ENCODE measurements at places on chromosomes 12 and 14.

- DNase-seq = no peak
Measured at GRCh38 chr12:89163918-89164317, 188.4 kb downstream of the DUSP6 start.

- peak; percentile 82 for DNase-seq
Measured at GRCh38 chr12:108609537-108610335, 11.9 kb upstream of the TMEM119 start.

- no peak for DNase-seq
Measured at GRCh38 chr12:48075832-48076231, 30.0 kb downstream of the SENP1 start.

DNA sequence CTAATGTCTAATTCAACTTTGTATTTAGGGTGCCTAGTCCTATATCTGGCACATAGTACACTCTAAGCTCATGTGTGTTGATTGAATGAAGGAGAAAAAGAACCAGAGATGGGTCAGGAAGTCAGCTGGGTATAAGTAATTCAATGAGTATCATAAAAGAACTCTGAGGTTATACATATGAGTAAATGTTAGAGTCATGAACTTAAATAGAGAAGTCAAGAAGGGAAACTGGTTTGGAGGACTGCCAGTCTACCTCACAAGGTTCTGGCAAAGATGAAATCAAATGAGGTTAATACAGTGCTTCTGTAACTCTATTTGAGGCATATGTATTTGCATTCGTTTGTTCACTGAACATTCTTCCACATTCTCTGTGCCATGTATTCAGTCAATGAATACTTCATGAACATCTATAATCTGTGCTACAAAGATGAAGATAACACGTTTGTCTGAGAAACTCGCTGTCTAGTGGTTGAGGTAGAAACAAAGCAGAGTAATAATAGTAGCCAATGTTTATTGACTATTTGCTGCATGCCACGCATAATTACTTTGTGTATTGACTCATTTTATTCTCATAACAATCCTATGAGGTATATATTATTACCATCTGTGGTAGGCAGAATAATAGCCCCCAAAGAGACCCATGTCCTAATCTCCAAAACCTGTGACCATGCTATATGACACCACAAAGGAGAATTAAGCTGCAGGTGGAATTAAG, 88.9 kb downstream of the PTGER2 start:
- DNase-seq = peak; percentile 39

DNA sequence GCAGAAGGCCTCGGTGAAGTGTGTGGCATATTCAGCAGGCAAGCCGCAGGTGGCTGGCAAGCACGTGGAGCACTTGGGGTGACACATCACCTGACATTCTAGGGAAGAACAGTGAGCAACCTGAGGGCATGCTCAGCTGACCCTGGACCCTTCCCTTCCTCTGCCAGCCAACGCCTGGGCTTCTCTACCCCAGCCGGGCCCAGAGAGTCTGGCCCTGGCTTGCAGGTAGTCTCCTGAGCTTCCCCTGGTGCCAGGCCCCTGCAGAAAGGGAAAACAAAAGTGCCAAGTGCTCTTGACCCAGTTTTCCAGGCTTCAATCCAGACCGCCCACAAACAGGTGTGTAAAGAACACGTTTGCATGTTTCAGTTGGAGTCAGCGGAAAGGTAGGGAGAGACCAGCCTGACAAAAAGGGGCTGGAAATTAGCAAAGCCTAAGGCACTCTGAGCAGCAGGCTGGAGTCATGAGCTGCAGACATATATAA, 45.7 kb downstream of the PRKAB1 start:
- DNase-seq = no peak

DNA sequence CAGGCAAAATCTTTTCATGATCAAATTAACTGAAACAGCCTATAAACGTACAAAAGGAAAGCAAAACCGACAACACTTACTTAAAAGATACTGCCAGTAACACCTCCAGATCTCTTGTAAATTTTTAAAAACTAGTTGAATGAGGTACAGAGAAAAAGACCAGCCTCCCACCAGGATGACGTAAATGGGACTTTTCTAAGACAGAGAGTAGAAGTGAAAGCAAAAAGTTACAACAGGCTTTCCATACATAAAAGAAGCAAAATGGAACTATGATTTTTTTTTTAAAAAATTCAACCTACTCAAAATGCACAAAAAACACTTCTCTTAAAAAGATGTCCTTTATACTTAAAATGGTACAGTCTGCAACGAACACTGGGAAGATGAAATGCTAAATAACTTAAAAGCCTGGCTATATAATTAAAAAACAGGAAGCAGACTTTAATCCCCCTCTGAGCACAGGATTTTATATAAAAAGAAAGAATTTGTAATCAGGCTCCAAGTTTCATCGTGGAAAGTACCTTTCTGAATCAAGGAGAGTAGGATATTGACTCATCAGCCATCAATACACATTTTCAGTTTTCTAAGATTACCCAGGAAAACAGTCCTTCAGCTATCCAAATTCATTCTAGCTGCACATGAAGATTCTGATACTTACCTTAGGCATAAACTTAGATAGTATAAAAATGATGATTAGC, 14.2 kb upstream of the MYO1A start:
- no peak for DNase-seq

GRCh38 chr14:101123618-101124510, 220.3 kb upstream of the RTL1 start:
- DNase-seq = no peak

GRCh38 chr12:50065726-50066310, 8.4 kb downstream of the ASIC1 start:
- DNase-seq = no peak

GRCh38 chr12:89597770-89598169, 71.9 kb upstream of the POC1B start:
- DNase-seq = no peak

GRCh38 chr14:68307790-68308168, 485.1 kb downstream of the ZFP36L1 start:
- DNase-seq = peak; percentile 61

GRCh38 chr12:51482929-51483697, 58.5 kb downstream of the SLC4A8 start:
- DNase-seq = no peak

GRCh38 chr14:79663453-79663852, 547.9 kb downstream of the DIO2 start:
- DNase-seq = no peak

DNA sequence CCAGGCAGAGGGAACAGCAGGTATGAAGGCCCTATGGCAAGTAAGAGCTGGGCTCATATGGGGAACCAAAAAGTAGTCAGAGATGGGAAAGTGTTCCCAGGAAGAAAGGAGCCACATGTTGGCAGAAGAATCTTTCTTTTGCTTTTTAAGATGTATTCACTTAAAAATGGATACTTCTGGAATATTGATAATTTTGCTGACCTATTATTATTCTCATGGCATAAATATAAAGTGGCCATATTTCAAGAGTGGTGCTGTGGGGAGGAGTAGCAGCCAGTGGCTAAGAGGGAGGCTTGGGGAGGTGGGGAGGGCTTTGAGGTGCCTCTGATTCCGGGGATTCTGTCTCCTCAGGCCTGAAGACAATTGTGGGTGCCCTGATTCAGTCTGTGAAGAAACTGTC, 108.2 kb downstream of the SCN8A start:
- no peak for DNase-seq

DNA sequence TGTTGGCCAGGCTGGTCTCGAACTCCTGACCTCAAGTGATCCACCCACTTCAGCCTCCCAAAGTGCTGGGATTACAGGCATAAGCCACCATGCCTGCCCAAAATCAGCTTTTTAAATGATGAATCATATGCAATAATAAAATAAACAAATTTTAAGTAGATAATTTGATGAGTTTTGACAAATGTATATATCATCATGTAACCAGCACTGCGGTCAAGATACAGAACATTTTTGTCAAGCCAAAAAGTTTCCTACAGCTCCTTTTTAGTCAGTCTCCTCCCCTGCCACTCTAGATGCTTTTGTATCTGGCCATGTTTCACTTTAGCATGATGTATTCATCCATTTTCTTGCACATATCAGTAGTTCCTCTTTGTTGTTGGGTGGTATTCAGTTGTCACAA, 17.2 kb downstream of the FRMD6 start:
- no peak for DNase-seq

GRCh38 chr12:124854637-124855184, 9.0 kb downstream of the SCARB1 start:
- no peak for DNase-seq

GRCh38 chr12:109764123-109764522, 50.5 kb downstream of the FAM222A start:
- DNase-seq = no peak

DNA sequence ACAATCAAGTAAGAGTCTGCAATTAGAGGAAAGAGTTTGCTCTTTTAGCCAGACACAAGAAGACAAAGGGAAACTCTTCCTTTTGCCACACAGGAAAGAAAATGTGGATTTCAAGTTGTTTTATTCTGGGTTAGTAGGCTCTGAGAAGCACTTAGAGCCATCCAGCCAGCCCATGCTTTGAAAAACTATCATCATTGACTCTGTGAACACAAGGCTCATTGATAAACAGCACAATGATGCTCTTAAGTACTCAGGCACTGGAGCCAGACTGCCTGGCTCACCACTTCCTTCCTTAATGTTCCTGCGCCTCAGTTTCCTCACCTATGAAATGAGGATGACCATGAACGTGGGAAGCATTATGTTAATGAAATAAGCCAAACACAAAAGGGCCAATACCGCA, 150.2 kb upstream of the EEA1 start:
- no peak for DNase-seq

- DNase-seq = no peak
Measured at GRCh38 chr14:62097824-62098223, 335.6 kb downstream of the SNAPC1 start.

GRCh38 chr12:122895704-122896636, at the start of gene VPS37B:
Gene VPS37B, minus strand, starts transcription at chr12:122896124. Its CDS starts 62 bp downstream, at chr12:122896062.
- DNase-seq = peak; percentile 65

All from fibroblast of skin of left quadriceps (primary cell).